ENCODE measurements at places on chromosomes 5 and 9.

GRCh38 chr5:65855766-65856315 lies 70.5 kb upstream of the ERBIN start:
- DNase-seq, result no peak

DNA sequence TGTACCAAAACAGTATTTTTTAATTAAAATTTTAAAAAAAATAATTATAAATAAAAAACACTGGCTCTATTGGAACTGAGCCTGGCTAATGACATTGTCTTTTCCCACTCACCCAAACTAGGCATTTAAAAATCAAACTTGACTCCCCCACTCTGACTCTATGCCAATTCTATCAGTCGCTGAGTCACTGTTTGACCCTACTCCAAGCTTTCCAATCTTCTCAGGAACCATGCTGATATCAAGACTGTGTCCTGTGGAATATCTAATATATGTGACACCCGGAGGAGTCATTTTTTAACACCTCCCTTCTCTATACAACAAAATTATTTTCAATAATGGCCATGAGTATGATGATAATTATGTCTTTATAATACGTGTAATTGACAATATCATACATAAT lies 171.6 kb upstream of the RASEF start:
- no peak for DNase-seq

DNA sequence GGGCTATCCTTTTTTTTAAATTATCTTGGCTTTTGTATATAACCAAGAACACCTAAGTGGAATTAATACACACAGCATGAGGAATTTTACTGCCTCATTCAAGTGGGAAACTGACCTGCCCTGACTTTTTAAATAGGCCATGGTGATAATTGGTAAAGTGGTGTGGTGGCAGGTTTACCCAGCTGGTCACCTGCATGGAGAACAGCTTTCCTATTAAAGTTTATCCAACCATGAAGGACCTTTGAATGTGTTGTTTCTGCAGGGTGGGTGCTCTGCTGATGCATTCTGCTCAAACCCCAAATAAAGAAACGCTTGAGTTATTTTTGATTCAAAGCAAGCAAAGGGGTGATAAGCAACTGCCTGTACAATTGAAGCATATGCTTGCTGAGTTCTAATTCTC lies 261.0 kb upstream of the GRIN3A start:
- DNase-seq, result no peak

- DNase-seq, result no peak
Observed at GRCh38 chr5:96067894-96068614, 106.4 kb upstream of the ELL2 start.

- DNase-seq, result no peak
Observed at GRCh38 chr5:150757087-150757649, 1.6 kb downstream of the DCTN4 start.

DNA sequence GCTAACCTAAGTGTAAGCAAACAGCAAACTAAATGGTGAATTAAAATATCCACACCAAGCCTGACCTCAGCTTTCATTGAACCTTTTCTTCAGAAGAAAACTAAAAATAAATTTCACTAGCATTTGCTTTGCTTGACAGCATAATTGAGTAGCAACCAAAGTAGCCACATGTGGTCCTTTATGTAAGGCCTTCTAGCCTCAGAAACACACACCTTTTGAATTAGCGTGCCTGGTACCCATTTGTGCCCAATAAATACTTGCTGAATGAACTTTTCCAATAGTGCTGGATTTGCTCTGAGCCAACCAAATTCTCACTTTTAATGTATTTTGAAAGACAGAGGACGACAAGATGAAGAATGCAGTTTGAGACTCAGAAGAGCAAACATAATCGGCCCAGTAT lies 2.1 kb upstream of the NIPBL start:
- no peak for DNase-seq

- DNase-seq, result no peak
Observed at GRCh38 chr9:37679649-37680402, 29.1 kb downstream of the FRMPD1 start.

GRCh38 chr9:37938121-37938891 lies 34.4 kb upstream of the SLC25A51 start:
- DNase-seq, result no peak

- DNase-seq, result no peak
Observed at GRCh38 chr5:68372161-68372560, 156.6 kb downstream of the PIK3R1 start.

- DNase-seq, result no peak
Observed at GRCh38 chr9:75106857-75107256, 18.5 kb downstream of the OSTF1 start.

DNA sequence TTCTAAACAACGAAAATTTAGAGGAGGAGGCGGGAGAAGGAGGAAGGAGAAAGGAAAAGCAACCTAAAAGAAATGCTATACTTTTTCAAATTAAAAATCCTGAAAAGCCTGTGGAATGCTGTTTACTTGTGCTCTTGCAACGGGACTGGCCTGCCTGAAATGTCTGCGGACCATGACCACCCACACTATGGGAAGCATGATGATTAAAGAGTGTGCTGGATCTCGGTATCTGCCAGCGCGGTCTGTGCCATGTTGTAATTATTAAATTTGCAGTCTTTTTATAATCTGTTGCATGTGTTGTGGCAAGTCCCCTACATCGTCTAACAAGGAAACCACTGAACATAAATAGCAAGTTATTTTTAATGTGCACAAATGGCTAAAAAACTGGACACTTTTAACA lies 111.4 kb downstream of the FANCC start:
- no peak for DNase-seq

DNA sequence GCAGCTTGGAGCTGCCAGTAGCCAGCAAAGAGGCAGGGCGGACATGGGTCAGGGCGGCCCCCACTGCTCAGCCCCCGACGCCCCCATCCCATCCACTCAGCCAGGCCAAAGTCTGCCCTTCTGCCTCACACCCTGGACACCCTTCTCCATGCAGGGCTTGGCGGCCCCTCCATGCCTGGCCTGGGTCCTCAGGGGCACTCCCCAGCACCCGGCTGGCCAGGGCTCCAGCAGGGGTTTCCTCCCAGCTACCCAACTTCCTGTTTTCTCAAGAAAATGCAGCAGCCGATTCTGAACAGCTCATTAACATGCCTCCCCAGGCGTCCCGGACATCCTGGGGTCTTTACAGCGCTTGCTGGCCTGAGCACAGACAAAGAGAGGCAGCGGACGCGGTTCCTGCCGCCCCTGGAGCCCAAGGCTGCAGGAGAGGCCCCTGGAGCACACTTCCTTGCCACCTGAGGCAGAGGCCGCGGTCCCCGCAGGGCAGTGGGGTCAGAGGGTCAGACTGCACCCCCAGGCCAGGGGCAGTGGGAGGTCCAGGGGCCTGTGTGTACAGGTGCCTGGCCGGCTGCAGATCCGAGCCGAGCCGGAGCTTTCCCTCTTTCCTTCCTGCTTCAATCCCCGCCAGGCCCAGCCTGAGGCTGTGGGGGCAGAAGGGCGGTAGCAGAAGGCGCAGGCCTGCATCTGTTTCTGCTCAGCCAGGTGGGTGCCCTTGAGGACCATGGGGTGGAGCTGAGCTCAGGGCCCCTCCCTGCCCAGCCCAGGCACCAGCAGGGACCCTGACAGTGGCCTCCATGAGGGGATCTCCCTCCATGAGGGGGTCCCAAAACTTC lies 18.7 kb upstream of the NRARP start:
- peak; percentile 48 for DNase-seq

DNA sequence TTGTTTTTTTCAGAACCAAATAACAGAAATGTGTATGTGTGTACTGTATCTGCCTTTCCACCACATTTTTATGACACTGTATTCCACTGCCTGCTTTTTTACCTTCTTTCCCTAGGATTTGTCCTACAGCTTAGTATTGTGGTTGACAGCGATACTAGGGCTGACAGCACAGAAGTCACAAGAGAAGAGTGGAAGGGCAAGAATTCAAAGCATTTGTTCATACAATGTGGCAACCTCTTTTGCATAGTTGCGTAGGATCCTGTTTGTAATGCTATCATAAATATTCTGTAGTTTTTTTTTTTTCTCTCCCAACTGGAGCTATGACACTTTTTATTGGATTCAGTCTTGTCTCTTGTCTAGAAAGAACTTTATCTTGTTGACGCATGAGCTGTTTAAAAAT lies 5.6 kb upstream of the BNIP1 start:
- no peak for DNase-seq

GRCh38 chr5:148909040-148909439 lies 82.6 kb downstream of the ADRB2 start:
- DNase-seq, result no peak

DNA sequence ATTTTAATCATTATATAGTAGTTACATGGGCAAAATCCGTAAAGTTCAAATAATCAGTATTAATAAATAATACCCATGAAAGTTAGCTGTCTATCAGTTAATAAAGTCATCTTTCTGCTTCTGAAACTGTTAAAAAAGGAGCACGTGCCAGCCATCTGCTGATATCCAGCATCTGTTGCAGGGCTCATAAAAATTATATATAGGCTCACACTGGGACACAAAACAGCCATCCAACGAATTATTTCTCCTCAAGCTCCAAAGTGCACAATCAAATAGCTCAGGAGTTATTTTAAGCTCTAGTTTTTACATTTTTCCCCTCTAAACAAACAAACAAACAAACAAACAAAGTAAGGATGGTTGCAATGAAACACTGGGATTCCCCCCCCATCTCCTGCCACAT lies 48.3 kb downstream of the MRPS27 start:
- DNase-seq, result no peak

GRCh38 chr9:79604149-79604548 lies 32.4 kb downstream of the TLE4 start:
- no peak for DNase-seq

DNA sequence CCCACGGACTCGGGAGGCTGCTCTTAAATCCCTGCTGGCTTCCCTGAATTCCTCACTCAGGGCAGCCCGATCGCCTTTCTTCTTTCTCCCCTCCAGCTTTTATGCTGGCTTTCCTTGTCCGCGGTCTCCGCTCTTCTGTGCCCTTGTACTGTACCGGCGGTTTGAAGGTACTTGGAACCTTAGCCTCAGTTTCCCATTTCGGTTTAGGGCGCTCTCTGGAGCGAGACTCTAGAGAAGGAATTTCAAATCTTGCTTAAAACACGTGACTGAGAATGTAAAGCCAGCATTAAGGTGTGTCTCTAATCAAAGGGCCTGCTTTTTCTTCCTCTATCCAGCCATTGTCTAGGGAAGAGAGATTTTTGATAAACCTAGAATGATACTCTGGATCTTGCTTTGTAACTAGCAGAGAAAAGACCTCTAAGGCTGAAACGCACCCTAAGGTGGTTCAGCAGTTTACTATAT lies 650 bp downstream of the GPR107 start:
- no peak for DNase-seq

DNA sequence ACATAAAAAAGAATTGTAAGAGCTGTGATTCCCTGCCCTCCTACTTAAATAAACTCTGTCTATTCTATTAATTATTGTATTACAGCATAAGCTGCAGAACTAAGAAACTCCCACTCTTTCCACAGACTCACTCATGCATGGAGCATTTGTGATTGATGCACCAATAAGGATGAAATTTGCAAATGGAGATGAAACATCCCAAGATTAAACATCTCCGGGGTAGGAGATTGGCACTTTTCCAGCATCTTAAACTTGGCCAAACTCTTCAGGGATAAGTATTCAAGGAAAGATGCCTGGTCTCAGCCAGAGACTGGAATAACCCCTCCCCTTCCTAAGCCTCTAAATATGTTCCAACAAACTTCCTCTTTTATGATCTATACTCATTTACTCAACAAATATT lies 472.0 kb downstream of the ACTL7B start:
- DNase-seq, result no peak

- no peak for DNase-seq
Observed at GRCh38 chr9:115034801-115035200, 83.2 kb downstream of the TNC start.

GRCh38 chr9:84296146-84296843 lies 44.3 kb downstream of the SLC28A3 start:
- peak; percentile 8 for DNase-seq

GRCh38 chr9:4844056-4844838 lies 51.5 kb downstream of the RCL1 start:
- no peak for DNase-seq

GRCh38 chr9:87491523-87491922 lies 6.1 kb upstream of the DAPK1 start:
- DNase-seq, result no peak

DNA sequence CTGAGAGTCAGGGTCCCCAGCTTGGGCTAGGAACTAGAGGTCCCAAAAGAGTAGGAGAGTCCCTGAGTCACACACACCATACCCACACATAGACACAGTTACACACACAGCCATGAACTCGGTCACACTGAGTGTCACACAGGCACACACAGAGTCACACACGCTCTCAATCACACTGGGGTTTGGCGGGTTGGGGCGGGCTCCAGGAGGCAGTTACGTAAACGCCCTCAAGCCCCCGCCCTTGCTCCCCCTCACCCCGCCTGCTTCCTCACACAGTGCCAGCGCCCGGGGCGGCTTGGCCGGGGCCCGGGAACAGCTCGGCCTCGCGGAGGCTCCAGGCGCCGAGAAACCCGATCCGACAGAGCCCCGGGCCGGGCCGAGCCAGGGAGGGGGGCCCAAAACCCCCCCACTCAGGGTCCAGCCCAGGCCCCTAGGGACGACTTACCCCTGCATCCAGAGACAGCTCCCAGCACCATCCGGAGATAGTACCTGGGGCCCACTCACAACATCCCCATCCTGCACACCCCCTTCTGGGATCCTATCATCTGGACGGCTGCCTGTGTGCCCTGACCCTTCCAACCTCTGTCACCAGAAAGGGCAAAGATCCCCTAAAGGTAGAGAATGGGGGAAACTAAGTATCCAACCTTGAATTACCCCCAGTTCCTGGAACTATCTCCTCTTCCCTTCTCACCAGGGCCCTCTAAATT lies 3.5 kb upstream of the CNTFR start:
- DNase-seq, result no peak

GRCh38 chr5:178486239-178486641 lies 104.0 kb downstream of the COL23A1 start:
- no peak for DNase-seq

- DNase-seq, result no peak
Observed at GRCh38 chr5:124627815-124628595, 118.4 kb downstream of the ZNF608 start.

DNA sequence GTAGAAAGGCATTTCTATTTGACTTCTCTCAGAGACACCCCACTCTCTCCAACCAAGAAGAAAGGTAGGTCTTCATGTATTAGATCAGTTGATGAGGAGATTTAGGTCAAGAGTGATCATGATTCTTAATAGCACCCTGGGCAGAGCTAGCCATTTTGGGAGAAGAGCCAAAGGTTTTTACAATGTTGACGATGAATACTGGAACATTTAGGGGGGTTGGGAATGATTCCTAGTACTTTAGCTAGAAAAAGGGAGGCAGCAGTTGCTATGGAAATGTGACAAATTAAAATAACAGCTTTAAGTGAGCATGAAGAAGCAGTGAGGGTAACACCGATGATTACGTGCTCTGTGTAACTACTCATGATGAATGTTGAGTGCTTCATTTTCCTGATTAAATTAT lies 9.5 kb upstream of the RPS23 start:
- no peak for DNase-seq

- DNase-seq, result no peak
Observed at GRCh38 chr5:65047948-65048690, 279.4 kb downstream of the CWC27 start.

GRCh38 chr5:102625928-102626327 lies 127.1 kb upstream of the SLCO6A1 start:
- DNase-seq, result no peak

Measured in activated gamma-delta T cell treated with Interleukin-2 at 50 U/mL for 16 hours (primary cell).